ENCODE measurements at places on chromosomes 4 and X.

- DNase-seq, result no peak
Observed at GRCh38 chr4:73468170-73468569, 13.4 kb upstream of the AFM start.

DNA sequence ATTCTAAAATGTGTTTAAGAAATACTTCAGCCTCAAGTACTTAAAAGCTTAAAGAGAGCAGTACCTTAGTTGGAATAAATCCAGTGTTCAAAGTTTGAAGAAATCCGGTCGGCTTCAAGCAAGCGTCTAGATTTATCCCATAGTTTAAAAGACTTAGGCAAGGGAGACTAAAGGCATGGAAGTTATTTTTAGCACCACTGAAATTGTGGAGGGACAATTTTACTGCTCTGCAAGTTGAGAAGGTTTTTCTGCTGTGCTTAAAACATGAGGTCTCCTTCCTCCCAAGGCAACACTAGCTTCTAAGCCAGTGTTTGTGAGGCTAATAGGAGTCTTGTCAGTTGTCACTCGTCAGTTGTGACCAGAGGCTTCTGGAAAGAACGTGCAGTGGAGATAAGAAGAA lies 183.5 kb downstream of the MSL3 start:
- no peak for DNase-seq

GRCh38 chrX:153779891-153780677 lies 757 bp upstream of the SRPK3 start:
- no peak for DNase-seq

DNA sequence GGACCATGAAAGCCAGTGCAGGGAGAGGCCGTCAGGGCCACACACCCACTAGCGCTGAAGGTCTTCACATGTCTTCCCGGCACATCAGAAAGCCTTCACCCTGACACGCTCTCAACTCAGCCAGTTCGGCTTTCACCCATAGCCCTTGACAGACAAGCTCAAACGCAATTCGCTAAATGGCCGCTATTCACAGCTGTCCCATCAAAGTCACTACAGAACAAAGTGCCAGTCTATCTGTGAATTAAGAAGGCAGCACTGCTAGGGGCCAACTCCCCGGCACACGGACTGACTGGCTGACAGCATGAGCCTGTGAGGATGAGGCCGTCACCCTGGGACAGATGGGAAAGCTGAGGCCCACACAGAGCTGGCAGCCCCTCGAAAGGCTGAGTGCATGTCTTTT lies 45.7 kb downstream of the ACOX3 start:
- peak; percentile 67 for DNase-seq

DNA sequence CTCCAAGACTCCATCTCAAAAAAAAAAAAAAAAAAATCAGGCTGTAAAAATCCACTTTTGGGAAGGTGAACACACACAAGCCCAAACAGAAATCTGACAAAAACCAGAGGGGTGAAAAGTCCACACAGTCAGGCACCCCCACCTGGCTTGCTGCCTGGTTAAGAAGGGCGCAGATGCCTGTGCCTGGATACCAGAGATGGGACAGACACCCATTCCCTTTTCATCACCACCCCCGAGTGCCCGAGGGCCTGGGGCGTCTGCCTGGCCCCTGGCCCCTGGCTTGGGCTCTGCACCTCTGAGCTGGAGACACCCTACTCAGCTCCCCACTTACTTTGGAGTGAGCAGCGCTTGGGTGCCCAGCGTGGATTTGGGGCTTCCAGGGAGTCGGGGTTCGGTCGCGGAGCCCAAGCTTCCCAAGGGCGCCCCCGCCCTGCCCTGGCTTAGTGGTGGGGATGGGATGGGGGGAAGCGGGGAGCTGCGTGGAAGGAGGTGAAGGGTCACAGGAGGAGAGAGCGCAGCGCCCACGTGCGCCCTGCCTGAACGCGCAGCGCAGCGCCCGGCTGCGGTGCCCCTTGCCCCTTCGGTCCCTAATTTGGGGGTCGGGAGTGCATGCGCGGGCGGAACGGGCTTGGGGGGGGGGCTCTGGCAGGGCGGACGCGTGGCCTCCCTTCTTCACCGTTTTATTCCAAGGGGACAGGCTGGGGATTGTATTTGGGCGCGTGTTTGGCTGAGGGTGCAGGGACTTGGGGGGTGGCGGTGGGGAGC lies 11.3 kb downstream of the SHOX start:
- DNase-seq, result no peak

DNA sequence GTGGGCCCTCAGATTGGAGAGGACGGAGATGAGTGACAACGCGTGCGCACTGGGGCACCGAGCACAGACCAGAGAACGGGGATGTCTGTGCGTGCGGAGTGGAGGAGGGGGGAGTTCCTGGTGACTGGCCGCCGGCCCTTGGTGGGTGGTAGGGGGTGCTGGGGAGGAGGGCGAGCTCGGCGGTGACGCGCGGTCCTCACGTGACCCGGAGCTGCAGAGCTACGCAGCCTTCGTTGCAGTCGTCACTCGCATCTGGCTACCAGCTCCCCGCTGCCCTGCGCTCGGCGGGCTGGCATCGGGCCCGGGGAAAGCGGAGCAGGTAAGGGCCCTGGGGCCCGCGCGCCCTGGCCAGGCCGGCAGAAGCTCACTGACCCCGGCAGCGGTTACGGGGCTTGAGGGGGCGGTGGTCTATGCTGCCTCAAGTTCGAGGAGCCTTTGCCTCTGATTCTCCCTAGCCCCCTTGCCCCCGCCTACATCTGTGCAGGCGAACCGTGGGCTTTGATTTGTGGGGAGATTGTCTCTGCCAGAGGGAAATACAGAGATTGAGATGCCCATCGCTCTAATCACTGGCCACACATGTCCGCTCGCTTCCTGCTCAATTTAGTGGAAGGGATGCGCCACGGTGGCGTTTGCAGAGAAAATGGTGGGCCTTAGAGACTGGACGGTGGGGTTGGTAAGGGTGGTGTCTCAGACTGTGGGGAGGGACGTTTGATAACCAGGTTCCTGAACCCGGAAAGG lies at the start of gene ARMCX4:
TSS of gene ARMCX4 (plus strand) at position 245 of the 738 bp plus-strand sequence. CDS start 3,134 bp downstream, outside the sequence.
- peak; percentile 32 for DNase-seq

DNA sequence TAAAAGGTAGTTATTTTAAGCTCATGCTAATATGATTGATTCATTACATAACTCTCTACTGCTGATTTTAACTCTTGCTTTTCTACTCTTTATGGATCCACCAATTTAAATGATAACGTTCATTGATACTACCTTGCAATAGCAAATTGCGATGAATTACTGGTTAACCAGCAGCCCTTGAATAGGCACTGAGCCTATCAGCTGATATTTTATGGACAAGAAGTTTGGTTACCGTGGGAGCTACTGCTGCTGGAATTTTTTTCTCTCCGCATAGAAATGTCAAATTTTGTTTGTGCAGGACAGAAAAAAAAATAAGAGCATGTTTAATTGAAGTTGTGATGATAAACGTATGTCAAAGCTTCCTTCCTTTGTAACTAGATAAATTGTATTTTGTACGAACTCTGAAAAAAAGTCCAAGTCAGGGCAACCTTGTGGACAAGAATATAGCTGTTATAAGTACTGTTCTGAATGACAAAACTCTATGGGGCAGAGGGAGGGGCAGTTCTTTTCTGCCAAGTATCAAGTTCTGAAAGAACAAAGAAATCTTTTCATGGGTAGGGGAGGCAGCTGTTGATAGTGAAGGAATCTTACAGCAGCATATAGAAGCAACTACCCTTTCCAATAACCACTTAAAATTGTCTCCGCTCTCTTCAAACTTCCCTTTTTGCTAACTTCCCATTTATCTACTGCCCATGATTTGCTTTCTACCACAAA lies 434.9 kb upstream of the PABPC4L start:
- DNase-seq, result no peak

DNA sequence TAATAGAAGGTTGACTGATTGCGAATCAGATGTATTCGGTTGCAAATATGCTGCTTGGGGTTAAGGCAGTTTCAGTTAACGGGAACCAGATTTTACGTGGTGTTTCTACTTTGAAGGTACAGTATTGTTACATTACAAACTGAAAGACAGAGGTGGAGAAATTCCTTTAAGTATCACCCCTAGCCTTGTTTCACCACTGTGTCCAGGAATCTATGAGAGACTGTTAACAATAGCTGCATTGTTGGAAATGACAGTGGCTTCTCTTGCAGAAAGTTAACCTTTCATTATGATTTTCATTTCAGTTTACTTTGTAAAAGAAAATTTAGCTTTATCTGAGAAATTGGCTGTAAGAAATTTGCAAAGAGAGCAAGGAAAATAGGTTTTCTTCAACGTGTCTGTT lies 2.6 kb downstream of the CDKL5 start:
- no peak for DNase-seq

GRCh38 chr4:10237131-10237530 lies 120.5 kb upstream of the WDR1 start:
- no peak for DNase-seq

GRCh38 chr4:80365928-80366327 lies 30.4 kb downstream of the CFAP299 start:
- no peak for DNase-seq

DNA sequence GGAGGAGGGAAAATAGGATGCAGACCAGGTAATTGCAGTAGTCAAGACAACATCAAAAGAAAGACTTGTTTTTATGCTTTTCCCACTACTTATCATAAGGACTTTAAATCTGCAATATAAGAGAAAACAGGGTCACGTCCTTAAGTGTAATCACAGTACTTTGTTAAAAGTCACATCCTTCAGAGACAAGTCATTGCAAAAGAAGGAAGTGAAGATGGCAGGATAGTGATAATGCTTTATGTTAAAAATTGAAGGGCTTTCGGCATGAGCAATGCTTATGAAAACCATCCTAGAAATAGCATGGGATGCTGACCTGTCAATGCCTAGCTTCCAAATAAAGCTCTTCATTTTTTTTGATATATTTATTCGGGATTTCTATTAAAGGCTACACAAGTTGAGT lies 110.2 kb upstream of the TENM3 start:
- DNase-seq, result no peak

DNA sequence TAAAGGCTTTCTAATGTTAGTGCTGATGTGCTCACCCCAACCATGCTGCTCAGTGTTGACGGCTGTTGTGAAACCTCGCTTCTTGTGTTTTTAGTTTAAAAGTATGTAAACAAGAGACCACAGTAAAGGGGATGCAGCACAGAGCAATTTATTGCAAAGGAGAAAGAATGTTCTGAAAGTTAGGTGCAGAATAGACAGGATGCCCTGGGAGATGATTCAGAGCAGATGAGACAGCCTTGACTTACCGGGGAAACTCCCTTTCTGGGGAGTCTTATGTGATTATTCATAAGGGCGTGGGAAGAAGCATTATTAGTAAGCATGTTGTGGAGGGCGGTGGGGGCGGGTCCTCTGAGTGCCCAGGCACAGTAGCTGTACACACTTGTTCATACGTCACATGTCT lies 47.7 kb downstream of the EVC start:
- no peak for DNase-seq

- DNase-seq, result no peak
Observed at GRCh38 chrX:74902806-74903205, 22.4 kb downstream of the NEXMIF start.

DNA sequence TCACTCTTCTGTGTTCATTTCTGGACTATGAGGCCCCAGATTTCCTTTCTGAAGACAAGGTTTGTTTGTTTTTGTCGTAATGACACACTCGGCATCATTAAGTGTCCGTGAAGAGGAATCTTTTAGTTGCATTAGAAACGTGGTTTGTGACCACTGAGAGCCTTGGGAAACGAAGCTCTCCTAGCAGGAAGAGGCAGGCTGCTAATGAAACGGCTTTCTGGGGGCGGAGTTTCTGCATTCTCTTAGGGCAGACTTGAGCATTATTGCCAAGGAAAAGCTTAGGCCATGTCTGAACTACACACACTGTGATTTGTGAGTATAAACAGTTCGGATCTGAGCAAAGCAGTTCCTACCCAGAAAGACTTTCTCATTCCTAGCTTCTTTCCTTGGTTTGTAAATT lies 64.0 kb downstream of the SOX3 start:
- DNase-seq, result no peak

GRCh38 chr4:8506373-8507195 lies 66.0 kb downstream of the TRMT44 start:
- DNase-seq, result peak; percentile 44

- no peak for DNase-seq
Observed at GRCh38 chrX:120642871-120643270, 13.0 kb upstream of the C1GALT1C1 start.

- no peak for DNase-seq
Observed at GRCh38 chrX:25043192-25043591, 27.4 kb upstream of the ARX start.

DNA sequence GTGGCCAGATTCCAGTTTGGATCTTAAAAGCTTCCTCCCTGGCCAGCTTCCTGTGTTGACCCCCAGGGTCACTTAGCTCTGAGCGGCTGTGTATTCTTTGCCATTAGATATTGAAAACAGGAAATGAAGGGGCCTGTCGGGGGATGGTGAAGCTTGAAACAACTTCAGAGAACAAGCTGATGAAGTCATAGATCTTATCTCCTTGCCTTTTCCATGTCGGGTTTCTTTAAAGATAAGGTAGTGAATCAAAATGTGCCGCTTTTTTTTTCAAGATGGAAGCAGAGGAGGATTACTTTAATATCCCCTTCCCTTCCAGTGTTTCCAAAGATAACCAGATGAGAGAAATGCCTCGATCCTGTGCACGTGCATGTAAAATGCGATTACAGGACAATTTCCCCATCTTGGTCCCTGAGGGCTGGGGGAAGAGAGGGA lies 508.5 kb downstream of the MID1IP1 start:
- DNase-seq, result no peak

GRCh38 chrX:57121162-57121755 lies at the start of gene SPIN2B:
Gene SPIN2B (minus strand): TSS chrX:57121548.
- DNase-seq, result peak; percentile 60

DNA sequence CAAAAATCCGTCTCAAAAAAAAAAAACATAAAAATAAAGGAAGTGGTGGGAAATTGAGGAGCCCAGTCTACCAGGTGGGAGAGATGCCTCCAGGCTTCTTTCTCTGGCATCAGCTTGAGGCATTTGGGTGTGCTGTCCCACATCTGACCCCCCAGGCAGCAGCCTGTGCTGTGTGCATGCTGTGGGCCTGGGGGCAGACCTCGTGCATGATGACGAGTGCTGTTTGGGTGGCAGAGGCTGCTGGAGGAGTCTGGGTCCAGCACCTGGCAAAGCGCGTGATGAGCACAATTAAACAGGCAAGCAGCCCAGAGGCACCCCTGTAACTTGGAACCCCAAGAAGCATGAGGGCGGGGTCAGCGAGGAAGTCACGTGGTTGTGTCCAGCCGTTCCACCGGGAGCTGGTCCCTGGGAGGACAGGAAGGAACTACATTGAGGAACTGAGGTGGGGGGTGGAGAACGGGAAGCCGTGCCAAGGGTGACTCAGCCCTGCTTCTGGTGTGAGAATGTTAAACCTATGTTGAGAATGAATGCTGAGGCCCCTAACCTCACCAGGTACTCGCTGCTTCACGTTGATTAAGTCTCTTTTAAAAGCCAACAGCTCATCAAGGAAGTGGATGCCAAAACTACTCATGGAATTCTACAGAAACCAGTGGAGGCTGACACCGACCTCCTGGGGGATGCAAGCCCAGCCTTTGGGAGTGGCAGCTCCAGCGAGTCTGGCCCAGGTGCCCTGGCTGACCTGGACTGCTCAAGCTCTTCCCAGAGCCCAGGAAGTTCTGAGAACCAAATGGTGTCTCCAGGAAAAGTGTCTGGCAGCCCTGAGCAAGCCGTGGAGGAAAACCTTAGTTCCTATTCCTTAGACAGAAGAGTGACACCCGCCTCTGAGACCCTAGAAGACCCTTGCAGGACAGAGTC lies 6.1 kb downstream of the TACC3 start:
- DNase-seq, result no peak

Data from substantia nigra (tissue), 51 donors.